ENCODE measurements at places on chromosomes 16 and 17.

- no peak for DNase-seq
Measured at GRCh38 chr17:48322060-48322459, 108.0 kb downstream of the SKAP1 start.

- no peak for DNase-seq
Measured at GRCh38 chr17:80177986-80178595, 8.3 kb downstream of the CARD14 start.

GRCh38 chr16:49661465-49662187 lies 194.3 kb downstream of the ZNF423 start:
- DNase-seq = no peak

- peak; percentile 25 for DNase-seq
Measured at GRCh38 chr16:51152691-51153576, 1.9 kb upstream of the SALL1 start.

- DNase-seq = no peak
Measured at GRCh38 chr17:1484676-1485422, 7.6 kb downstream of the MYO1C start.

DNA sequence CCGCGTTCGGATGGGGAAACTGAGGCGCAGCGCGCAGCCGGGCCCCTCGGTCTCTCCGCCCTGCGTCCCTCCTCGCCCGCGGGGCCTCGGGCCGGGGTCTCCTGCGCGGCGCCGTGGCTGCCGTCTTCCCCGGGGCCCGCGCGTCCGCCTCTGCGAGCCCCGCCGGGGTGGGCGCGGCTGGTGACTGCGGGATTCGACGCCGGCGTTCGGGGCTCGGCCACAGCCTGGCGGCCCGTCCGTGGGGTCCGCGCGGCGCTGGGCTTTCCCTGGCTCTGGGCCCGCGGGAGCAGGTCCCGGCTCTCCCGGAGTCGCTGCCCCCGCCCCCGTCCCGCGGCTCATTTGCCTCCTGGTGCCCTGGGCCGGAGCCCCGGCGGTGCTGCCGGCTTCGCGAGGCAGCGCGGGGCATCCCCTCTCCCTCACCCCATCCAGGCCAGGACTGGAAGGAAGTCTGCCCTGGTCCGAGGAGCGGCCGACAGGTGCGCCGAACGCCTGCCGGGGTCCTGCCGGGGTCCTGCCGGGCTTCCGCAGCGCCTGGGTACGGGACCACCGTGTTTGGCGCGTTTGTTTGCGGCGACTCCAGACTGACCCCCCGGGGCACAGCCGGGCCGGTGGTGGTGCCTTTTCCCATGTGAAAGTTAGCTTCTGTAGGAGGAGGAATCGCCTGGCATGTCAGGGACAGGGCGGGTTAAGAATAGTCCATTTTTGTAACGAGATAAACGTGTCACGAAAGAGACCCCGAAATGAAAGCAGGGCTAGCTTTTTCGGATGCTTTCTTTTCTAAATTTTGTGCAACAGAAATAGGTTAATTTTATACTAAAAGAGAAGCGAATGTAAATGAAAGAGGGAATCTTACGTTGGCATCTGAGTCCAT lies 671 bp downstream of the CHMP6 start:
- DNase-seq = no peak

- no peak for DNase-seq
Measured at GRCh38 chr16:84775262-84775810, 44.4 kb upstream of the CRISPLD2 start.

- no peak for DNase-seq
Measured at GRCh38 chr17:83115832-83116231, 36.4 kb downstream of the METRNL start.

DNA sequence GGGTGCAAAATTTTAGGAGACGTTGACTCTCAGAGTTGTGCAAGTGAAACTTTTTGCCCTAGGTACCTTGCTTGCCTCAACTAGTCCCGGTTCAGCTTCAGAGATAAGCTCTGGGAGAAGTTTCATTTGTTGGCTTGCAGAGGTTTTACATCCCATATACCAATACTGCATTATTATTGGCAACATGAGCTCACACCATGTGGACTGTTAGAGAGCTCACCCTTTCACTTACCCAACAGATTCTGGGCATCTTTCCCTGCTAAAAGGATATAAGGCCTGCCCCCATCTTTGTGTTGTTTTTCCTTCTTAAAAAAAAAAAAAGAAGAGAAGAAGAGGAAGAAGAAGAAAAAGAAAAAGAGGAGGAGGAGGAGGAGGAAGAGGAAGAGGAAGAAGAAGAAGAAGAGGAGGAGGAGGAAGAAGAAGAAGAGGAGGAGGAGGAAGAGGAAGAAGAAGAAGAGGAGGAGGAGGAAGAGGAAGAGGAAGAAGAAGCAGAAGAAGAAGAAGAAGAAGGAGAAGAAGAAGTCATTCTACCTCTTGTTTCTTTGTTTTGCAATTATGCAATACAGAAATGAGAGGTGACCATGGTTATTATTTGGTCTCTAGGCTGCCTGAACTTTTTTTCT lies 292.6 kb upstream of the IRX3 start:
- DNase-seq = no peak

DNA sequence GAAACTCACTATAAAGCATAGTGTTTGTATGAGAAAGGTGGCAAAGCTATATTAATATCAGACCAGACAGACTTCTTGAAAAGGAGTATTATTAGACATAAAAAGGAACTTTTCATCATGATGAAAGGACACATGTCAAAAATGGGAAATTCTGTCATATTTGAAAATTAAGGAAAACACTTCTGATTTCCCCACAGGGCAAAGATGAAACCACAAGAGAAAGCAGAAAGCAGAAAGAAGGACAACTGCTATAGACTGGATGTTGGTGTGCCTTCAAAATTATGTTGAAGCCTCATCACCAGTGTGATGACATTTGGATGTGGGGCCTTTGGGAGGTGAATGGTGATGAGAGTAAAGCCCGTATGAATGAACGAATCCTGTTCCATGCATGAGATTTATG lies 193.0 kb downstream of the STX8 start:
- DNase-seq = no peak

- no peak for DNase-seq
Measured at GRCh38 chr17:42704837-42705494, 22.6 kb downstream of the CNTNAP1 start.

DNA sequence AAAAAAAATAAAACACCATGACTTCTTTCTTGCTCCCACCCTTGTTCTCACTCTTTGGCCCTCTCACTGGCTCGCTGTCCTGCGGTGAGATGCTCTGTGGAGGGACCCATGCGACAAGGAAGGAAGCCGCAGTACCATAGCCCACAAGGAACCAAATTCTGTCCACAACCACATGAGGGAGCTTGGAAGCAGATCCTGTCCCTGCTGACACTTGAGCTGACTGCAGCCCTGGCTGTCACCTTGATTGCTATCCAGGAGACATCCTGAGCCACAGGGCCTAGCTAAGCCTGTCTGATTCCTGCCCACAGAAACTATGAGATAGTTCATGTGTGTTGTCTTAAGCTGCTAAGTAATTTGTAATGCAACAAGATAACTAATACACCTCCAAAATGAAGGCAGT lies 4.8 kb upstream of the MT2A start:
- DNase-seq = peak; percentile 32

DNA sequence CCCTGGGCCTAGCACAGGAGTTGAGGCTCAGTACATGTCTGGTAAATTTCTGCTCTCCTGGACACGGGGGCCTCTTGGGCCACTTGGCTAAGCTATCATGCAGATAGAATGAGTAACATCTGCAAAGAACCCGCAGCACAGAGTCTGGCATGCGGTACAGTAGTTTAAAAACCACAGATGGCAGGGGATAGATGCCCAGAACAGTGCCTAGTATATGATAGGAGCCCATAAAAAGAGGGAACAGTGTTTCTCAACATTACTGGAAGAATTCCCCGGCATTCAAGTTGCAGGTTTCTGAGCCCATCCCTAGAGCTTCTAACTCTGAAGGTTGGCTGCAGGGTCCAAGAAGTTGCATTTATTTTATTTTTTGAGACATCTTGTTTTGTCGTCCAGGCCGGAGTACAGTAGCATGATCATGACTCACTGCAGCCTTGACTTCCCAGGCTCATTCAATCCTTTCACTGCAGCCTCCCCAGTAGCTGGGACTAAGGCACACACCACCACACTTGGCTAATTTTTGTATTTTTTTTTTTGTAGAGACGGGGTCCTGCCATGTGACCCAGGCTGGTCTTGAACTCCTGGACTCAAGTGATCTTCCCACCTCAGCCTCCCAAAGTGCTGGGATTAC lies 5.8 kb downstream of the CDIPT start:
- no peak for DNase-seq

DNA sequence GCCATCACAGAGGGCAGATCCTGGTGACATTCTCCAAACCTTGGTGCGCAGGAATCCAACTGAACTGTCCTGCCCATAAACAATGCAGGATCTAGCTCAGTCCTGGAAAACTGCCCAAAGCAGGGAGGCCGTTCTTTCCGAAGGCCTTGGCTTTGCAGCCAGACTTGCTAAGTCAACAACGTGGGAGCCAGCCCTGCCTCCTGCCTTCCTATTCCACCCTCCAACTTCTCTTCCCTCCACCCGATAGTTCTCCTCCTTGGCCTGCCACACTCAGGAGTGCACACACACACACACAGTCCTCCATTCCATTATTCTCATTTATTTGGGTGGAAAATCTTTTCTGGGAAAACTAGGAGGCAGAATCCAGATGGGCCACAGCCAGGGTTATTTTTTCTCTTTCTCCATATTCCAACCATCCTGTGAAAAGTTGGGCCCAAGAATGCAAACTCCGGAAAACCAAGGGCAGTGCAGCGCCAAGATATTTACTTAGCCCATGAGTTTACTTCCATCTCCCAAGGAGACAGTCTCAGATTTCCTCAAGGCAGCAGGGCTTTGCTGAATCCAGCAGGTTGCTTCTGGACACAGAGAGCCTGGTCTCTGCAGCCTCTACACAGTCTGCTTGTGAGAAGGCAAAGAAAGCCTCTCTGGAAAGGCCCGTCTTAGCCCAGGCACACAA lies 15.8 kb downstream of the COPRS start:
- peak; percentile 56 for DNase-seq

DNA sequence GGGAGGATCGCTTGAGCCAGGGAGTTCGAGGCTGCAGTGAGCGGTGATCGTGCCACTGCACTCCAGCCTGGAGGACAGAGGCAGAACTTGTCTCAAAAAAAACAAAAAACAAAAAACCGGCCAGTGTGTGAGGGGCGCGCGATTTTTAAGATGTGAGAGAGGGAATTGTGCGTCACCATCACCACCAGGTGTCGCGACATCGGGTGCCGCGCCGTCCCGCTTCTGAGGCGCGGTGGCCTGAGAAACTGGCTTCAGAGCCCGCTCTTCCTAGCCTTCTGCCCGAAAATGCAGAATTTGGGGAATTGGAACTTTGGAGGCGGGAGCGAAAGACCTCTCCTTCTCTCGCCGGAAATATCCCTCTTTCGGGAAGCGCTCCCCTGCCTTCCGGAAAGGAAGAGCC lies 524.8 kb downstream of the KCNJ18 start:
- DNase-seq = no peak

DNA sequence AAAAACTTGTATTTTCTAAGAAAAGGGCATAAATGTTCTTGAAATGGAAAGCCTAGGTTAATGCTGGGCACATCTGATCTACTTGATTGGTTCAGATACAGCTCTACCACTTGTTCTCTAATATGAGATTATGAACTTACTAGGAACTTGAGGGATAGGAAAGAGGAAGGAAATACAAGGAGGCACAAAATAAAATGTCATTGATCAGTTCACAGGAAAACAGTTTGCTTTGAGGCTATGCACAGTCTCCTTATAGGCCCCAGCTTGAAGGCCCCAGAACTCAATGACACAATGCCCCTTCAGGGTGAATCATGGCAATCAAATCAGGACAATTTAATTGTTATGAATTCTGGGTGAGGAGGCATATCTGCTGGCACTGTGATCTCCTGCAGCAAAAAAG lies 27.1 kb downstream of the NXPH3 start:
- no peak for DNase-seq

DNA sequence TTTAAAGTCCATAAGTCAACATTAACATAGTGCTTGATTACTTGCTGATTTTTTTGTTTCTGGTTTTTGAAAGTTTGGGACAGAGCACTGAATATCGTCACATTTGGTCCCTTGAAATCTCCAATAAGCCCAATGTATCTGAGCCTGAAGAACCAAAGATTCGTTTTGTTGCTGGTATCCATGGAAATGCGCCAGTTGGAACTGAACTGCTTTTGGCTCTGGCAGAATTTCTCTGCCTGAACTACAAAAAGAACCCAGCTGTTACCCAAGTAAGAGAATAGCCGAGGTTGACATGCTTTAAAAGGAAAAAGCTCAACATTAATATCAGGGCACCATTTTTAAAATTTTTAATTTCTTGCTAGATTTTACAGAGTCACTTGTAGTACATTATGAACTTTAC lies 27.7 kb upstream of the GOSR1 start:
- DNase-seq = peak; percentile 24

DNA sequence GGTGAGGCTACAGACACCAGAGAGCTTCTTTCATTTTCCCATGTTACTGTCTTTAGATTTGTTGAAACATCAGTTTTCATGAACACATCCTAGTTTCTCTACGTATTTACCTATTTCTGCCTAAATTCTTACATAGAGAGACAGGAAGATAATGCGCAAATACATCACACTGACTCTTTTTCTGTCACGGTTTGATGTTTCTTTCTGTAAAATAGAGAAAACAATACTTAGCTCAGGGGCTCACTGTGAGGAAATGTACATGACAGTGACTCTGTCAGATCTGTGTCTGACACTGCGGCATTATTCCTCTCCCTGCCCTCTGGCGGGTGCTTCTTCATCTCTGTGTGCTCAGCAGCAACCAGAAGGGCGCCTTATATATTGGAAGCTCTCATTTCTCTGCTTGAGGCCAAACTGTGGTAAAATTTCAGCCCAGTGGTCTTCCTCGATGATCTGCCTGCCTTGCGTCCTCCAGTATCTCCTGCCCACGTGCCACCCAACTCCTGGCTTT lies 264.1 kb downstream of the PHKB start:
- no peak for DNase-seq

DNA sequence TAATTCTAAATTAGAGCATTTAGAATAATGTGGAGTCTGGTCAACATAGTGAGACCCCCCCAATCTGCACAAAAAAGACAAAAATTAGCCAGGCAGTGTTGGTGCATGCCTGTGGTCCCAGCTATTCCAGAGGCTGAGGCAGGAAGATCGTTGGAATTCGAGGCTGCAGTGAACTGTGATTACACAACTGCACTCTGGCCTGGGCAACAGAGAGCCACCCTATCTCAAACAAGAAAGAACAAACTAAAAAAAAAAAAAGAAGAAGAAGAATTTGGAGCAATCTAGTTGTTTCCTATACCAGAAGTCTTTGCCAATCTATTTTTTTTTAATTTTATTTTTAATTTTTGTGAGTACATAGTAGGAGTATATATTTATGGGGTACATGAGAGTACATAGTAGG lies 6.0 kb downstream of the CETP start:
- no peak for DNase-seq

DNA sequence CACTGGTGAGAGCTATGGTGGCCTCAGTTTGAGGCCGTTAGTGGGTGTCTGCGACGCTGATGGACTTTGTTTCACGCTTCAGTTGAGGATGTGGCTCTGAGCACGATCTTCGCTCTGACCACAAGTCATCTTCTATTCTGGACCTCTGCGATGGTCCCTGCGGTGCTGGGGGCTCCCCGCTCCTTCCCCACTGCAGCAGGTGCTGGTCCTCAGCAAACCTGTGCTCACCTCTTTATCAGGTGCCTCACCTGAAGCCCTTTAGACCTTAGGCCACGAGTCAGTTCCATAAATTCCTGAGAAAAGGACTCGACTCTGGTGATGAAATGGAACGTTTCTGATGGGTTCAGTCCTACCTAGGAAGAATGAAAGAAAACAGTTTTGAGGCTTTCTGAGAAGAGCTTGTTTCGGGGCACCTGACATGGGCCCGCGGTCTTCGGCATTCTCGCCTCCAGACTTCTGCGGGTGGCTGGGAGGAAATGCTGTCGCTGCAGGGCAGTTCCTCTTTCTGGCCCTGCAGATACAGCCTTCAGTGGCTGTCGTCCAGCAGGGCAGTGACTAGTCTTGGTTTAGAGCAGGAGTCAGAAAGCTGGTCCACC lies 4.7 kb downstream of the KCTD5 start:
- DNase-seq = no peak

GRCh38 chr17:70290770-70291169 lies 121.4 kb downstream of the KCNJ2 start:
- no peak for DNase-seq

Data from anterior cingulate cortex (tissue), 58 donors.